ENCODE measurements at places on chromosomes 16 and 17.

DNA sequence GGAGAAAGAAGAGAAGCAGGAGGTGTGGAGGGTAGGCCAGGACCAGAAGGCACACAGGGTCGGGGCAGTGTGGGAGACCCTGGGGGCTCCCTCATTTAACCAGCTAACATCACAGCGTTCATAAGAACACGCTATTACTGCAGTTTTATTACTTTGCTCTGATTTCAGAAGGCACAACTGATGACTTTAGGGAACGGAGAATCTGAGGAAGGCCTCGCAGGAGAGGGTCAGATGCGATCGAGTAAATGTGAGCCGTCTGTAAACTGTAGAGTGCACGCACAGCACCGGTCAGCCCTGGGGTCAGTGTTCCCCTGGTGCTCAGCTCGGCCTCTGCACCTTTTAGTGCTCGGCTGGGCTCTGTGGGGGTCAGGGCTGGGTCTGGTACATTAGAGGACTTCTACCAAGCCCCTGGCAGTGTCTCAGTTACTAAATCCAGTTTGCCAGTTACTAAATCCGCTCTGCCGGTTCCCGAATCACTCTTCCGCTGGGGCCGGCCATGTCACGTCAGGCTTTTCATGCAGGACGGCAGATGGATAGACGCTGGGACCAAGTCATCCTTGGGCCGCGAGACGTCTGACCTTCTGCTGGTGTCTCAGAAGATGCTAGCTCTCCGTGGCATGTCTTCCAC is 325.9 kb downstream of the SEC14L1 start:
- DNase-seq, result peak; percentile 55

GRCh38 chr17:742147-742793 is 9.8 kb downstream of the GEMIN4 start:
- DNase-seq, result no peak

GRCh38 chr16:8026450-8026849 is 563.9 kb downstream of the TMEM114 start:
- peak; percentile 3 for DNase-seq

- no peak for DNase-seq
These were observed 6.7 kb upstream of the BCAR1 start for GRCh38 chr16:75257886-75258806.

GRCh38 chr17:35184274-35184673 is 9.9 kb downstream of the SLC35G3 start:
- DNase-seq, result no peak

DNA sequence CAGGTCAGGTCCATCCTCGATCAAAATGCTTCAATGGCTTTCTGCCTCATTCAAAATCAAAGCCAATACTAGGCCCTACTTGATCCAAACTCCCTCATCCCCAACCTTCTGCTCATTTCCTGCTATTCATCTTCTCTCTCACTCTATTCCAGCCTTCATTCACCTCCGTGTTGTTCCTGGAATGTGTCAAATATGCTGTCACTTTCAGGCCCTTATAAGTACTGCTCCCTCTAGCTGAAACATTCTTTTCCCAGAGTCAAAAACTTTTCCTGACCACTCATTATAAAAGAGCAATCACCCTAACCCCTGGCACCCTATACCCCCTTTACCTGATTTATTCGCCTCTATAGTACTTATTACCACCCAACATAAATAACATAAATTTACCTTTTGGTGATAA is 303.7 kb upstream of the PMFBP1 start:
- no peak for DNase-seq

All from right kidney (tissue), 9 donors.